Activated T-helper 1 cell treated with anti-CD3 and anti-CD28 coated beads, Interleukin-2, amount 50 U/mL, for 16 hours (primary cell): ENCODE measurements at places on chromosomes 4 and X.

DNA sequence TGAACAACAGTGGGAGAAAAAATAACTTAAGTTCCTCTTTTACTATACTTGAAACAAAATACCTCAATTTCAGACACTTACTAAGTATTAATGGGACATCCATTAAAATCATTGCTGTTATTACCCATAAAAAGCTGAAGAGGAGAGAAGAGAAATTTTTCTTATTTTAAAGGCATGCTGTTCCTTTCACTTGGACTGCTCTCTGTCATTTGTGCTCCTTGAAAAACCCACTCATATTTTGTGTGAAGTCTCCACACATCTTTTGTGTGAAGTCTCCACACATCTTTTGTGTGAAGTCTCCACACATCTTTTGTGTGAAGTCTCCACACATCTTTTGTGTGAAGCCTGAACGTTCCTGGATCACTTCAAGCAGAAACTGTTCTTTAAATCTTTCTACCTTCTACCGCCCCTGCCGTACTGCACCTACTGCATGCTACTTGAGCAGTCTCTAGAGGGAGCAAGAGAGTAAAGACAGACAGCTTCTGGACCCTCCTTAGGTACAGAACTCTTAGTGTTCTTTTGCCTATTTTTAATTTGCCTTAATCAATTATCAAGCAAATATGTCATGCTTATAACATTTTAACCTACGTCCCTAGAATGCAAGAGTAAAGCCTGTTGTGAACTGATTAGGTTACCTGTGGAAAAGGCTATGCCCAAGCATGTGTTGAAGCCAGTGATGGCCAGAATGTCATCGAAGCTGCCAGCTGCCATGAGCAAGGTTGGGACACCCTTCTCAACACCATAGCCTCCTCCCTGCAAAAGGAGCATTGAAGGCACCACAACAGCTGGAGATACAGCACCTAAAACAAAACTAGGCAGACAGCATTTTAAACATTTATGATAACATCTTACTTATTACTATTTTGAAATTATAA, 27.1 kb upstream of the SLC9B1 start:
- DNase-seq: no peak

- peak; percentile 58 for DNase-seq
These were observed 74.1 kb downstream of the NBDY start for GRCh38 chrX:56802921-56803849.

GRCh38 chr4:73904491-73904890, 35.3 kb downstream of the CXCL1 start:
- DNase-seq: no peak

- no peak for DNase-seq
These were observed 22.1 kb downstream of the EPGN start for GRCh38 chr4:74330295-74330750.

DNA sequence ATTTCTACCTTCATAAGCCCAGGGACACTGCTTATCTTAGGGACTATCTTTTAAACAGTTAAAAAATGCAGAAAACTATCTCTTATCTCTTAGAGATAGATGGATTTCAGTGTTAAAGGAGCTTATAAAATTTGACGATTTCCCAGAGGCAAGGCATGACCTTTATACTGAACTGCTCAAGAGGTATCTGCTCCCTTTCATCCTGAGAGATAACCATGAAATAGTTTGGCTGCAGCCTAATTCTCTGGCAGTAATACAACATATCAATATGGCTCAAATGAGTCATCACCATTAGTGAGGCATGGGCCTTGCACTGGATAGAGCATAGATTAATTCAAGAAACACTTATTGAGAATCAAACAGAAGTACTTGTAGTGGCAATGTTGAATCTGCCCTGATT, 348.2 kb upstream of the GRIA3 start:
- no peak for DNase-seq

GRCh38 chr4:36812149-36812548, 432.4 kb upstream of the NWD2 start:
- DNase-seq: no peak
